WTC11 (cell line): ENCODE measurements at places on chromosomes 12 and 14.

GRCh38 chr12:3632754-3633153, 120.2 kb downstream of the CRACR2A start:
- DNase-seq = no peak

DNA sequence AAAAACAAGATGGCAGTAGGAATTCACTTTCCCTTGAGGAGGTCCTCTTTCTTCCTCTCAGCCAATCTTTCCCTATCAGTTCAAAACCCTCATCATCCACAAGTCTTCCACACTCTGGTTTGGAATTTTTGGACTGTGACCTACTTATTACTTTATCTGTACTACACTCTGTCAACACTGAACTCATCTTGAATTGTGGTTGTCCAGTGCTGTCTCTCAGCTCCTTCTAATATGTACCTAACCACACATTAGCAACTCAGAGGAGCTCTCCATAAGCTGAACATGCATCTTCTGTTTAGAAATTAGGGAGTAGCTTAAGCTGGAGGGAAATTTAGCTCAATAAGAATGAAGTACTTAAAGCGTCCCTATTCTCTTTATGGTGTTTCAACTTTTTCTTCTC, 34.8 kb downstream of the SLC38A1 start:
- no peak for DNase-seq

GRCh38 chr12:6965026-6965661, 5.3 kb downstream of the PHB2 start:
- peak; percentile 85 for DNase-seq

- no peak for DNase-seq
Measured at GRCh38 chr14:53751650-53752049, 205.0 kb downstream of the BMP4 start.

DNA sequence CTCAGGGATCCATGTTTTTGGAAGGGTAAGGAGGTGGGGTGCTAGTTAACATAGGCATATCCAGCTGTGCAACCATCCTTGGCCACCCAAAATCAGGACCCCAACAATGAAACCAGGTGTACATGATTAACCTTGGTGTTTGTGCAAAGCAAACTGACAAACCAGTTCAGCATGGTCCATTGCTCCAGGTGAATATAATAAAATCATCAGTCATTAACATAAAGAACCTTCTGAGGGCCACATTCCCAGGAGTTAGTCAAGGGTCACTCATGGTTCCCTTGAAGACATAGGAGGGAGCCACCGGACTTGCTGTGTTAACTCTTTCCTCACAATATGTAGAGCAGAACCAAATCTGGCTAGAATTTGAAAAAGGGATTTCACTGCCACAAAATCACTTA, 17.8 kb downstream of the SLC38A2 start:
- no peak for DNase-seq

DNA sequence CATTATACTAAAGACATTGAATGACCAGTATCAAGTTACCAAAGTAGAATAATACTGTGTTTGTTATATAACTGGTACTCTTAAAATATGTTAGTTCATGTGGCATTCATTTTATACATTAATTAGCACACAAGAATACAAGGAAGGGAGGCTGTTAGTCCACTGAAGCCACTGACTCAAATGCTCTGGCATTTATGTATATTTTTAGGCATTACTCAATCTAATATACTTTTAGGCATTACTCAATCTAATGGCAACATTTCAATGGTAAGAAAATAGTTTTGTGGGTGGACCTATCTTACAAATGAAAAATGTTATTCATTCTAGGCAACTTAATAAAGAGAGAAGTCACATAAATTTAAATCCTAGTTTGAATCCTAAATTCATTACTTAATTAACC, 874.4 kb upstream of the USP15 start:
- DNase-seq = no peak

DNA sequence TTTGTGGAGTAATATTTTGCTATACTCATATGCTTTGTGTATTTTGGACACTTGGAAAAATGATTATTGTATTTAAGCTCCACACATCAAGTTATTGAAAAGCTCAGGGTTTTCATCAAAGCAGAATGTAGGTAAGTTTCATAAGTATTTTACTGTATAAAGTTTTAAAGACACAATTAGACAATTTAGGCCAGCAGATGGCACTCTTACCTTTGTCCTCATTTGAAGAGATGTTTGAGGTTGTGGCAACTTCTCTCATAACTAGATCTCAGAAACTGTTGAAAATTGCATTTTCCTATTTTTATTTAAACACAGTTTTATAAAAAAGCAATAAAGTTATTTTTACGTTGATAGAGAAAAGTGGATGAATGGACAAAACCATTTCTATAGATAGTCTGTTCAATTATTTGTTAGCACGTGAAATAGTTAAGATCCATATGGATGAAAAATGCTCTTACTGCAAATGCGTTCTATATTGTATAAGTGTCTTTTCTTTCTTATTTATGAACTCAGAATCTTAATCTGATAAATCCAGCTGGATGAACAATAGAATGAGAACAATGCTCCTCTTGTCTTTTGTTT, 300.0 kb downstream of the AEBP2 start:
- DNase-seq = no peak

DNA sequence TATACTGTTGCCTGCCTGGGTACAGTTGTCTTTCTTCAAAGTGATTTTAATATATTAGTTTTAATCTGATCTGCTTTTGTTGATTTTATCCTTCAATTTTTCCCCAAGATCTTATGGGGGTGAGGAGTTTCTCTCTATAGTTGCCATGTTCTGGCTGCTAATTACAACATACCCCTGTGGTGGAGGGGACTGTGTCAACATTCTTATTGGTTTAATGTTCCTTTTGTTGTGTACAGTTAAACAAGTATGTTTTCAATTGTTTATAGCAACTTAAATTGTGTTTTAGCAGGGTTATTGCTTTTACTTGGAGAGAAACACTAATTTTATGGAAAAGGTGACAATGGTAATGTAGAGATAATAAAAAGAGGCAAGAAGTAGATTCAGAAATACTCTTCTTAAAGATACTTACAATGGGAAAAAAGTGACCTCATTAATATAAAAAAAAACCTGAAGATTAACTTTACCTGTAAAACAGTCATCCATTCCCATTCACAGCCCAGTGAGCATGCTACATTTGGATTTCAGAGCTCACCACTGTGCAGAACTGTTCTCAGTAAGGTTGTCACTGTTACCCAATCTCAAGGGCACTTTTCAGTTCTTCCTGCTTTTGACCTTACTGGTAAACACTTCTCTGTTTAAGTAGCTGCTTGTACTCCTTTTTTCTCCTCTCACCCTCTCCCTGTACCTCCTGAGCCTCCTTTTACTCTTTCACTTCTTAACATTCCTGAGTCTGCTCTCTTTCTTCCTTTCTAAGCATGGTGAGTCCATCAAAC, 8.1 kb upstream of the LRRK2 start:
- no peak for DNase-seq

DNA sequence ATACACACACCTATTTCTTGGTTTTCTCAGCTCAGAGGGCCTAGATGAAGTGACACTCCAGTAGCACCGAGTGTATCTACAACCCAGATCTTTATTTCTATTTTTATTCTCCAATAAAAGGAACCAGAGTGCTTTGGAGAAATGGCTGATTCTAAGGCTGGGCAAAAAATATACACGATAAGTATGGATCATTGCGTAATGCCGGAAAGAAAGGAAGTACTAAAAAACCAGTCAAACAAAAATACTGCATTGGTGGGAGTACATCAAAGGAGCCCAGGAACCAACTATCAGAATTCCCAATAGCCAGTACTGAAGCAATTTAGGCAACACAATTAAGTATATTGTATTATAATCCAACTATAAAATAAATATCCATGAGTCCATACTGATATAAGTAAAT, 400.9 kb upstream of the CCDC196 start:
- no peak for DNase-seq

GRCh38 chr12:14716848-14717444, 20.5 kb upstream of the GUCY2C start:
- peak; percentile 62 for DNase-seq

- DNase-seq = no peak
Measured at GRCh38 chr14:31297701-31298344, 90.2 kb upstream of the HECTD1 start.

DNA sequence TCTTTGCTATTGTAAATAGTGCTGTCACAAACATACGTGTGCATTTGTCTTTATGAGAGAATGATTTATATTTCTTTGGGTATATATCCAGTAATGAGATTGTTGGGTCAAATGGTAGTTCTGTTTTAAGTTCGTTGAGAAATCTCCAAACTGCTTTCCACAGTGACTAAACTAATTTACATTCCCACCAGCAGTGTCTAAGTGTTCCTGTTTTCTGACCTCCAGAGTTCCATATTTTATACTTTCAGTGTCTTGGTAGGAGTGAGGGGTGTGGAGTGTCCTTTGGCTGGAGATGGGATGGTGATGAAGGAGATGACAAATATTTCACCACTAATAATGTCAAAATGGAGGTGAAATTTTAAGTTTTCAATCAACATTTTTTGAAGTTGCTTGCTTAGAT, 86.4 kb downstream of the DACT1 start:
- DNase-seq = no peak

DNA sequence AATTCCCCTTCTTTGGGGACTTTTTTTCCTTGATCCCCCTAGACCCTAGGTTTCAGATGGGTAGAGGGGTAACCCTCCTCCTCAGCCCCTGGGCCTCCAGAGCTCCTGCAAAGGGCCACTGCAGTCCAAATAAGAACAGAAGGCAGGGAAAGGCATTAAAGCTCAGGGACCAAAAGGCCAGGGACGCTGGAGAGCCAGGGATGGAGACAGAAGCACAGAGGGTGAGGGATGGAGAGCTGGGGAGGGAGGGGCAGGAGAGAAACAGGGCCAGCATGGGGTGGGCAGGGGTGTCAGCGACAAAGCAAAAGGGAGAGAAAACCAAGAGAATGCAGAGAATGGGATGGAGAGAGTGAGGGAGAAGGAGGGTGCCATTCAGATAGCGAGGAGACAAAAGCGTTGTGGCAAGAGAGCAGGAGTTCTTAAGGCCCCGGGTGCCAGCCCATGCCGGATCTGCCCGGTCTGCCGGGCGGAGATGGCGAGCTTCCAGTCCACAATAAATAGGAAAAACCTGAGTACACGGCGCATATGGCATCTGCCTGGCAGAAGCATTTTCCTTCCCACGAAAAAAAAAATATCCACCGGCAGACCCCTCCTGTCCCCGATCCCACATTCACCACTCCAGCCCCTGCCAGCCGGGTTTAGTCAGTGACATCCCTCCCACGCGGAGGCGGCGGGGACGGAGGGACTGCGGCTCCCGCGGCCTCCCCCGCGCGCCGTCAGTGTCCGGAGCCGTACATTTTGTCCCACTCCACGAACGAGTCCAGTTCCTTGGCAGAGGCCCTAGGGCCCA, 28.6 kb downstream of the FIGNL2 start:
- no peak for DNase-seq

DNA sequence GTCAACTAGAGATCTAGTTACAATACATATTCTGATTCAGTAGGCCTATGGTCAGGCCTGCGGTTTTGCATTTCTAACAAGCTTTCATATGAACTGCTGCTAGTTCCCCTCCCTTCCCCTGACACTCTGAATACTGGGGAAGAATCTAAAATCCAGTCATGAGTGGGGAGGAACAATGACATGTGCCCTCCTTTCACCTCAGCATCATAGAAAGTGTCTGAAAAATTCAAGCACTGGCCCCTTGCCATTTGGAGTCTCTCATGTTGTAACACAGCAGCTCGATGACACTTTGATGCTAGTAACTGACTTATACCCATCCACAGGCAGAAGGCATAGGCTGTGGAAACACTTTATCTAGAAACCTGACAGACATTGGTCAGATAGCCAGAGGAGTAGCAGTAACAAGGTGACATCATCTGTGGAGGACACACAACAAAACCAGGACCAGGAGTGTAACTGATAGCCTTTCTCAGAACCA, 161.9 kb upstream of the RASSF8 start:
- no peak for DNase-seq

- no peak for DNase-seq
Measured at GRCh38 chr12:28035500-28035899, 63.0 kb upstream of the PTHLH start.

DNA sequence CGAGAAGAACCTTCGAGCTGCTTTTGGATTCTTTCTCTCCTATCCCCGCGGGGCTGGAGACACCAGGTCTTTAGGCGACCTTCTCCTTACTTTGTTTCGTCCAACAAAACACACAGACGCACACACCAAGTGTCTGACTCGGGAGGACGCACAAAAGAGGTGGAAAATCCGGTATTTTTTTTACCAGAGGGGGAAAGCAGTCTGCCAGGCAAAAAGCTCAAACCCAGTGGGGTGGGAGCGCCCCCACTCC, 2.1 kb downstream of the SIX4 start:
- no peak for DNase-seq

DNA sequence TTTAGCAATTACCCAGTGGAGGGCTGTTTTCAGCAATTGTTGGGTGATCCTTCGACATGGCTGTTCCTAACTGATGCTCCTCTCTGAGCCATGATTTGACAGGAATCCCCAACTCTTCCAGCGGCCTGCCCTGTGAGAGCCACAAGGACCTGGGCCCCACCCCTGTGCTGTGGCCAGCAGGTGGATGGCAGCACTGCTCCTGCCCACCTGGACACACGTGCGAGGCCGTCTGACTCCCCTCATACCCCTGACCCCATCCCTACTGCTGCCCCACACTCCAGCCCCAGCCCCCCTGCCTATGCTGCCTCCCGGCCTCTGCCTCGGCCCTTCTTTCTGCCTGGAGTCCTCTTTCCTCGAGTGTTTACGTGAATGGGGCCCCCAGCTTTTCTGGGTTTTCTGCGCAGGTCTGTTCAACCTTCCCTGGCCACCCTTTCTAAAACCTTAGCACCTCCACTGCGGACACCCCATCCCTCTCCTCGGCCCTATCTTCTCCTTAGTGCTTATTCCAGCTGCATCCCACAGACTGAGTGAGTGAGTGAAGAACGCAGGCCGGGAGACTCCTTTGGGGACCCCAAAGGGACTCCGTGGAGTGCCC, 111.4 kb downstream of the DICER1 start:
- peak; percentile 1 for DNase-seq

- no peak for DNase-seq
Measured at GRCh38 chr14:31877255-31877798, 199.8 kb upstream of the ARHGAP5 start.

- peak; percentile 70 for DNase-seq
Measured at GRCh38 chr14:94769391-94770250, at the start of gene GSC. TSS of gene GSC (minus strand) at chr14:94770113. CDS start at chr14:94770015, 98 bp downstream.

- no peak for DNase-seq
Measured at GRCh38 chr12:109589240-109589590, 15.6 kb downstream of the MVK start.

- DNase-seq = no peak
Measured at GRCh38 chr12:99386907-99387306, 260.6 kb upstream of the GARIN6 start.

GRCh38 chr12:1790444-1790843, 29.9 kb upstream of the LRTM2 start:
- DNase-seq = no peak
